Stimulated activated CD4-positive, alpha-beta T cell treated with anti-CD3 and anti-CD28 coated beads, Interleukin-1b, Interleukin-23, amount 100 ng/mL, for 24 hours (primary cell): ENCODE measurements at places on chromosomes 12 and 14.

- no peak for DNase-seq
These were observed 267.9 kb downstream of the TMEM132C start for GRCh38 chr12:128534906-128535305.

GRCh38 chr14:43019826-43020225, 1413.2 kb downstream of the LRFN5 start:
- DNase-seq = no peak

- no peak for DNase-seq
These were observed at the start of gene RTN1 for GRCh38 chr14:59870277-59871165. Gene RTN1, minus strand, starts transcription at chr14:59870776. Its CDS starts 146 bp downstream, at chr14:59870630.

DNA sequence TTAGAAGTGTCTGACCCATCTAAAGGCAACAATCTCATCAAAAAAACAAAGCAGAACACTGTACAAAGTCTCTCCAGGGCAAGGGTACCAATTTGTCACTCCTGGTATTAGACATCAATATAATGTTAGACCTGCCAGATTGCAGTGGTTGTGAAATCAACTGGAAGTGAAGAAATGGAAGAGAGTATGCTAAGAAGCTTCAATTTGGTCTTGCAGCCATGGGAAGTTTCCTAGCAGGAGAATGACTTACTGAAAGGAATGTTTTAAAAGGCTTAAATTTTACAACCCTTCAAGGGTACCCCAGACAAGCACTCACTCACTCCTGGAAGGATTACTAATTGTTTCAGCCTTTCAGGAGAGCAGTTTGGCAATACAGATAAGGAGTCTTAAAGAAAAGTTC, 18.9 kb downstream of the LLPH start:
- no peak for DNase-seq

GRCh38 chr12:12181511-12181910, 85.3 kb downstream of the LRP6 start:
- no peak for DNase-seq

DNA sequence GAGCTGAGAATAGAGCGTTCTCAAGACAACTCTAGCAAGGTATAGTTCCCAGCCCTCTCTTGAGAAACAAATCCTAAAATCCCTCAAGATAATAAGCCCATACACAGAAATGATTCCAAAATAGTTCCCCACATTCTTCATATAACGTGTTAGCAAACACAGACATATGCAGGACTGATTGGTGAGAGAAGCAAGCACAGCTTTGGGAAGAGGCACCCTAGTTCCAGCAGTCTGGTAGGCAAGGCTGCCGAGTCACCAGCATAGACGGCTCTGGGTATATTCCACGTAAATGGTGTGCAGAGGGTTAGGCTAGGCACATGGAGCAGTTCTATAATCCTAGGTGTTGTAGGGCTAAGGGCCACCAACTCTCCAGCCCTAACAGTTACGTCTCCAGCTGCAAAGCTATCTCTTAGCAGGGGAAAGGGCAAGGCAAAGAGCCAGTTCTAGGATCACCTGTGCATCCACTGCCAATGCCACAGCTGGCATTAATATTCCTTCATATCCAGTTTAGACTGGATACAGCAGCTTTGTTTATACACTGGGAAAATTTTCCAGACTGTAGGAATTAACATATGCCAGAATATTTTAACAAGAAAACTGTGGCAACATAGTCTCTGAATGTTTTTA, 52.9 kb downstream of the SH2B3 start:
- DNase-seq = no peak

DNA sequence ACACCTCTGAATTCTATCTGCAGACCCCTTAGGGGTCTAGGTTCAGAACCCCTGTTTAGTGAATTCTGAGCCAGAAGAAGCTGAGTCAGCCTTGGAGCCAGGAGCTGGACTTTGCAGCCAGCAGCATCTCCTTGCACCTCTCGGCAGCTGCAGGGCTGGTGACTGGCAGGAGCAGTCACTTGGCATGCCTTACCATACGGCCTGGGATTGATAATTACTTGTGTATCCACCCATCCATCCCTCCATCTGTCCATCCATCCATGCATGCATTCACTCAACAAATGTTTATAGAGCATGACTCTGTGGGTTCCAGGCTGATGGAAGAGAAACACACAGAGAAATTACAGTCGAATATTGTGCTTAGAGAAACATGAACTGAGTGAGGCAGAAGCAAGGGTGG, 67.5 kb upstream of the PRIMA1 start:
- no peak for DNase-seq

DNA sequence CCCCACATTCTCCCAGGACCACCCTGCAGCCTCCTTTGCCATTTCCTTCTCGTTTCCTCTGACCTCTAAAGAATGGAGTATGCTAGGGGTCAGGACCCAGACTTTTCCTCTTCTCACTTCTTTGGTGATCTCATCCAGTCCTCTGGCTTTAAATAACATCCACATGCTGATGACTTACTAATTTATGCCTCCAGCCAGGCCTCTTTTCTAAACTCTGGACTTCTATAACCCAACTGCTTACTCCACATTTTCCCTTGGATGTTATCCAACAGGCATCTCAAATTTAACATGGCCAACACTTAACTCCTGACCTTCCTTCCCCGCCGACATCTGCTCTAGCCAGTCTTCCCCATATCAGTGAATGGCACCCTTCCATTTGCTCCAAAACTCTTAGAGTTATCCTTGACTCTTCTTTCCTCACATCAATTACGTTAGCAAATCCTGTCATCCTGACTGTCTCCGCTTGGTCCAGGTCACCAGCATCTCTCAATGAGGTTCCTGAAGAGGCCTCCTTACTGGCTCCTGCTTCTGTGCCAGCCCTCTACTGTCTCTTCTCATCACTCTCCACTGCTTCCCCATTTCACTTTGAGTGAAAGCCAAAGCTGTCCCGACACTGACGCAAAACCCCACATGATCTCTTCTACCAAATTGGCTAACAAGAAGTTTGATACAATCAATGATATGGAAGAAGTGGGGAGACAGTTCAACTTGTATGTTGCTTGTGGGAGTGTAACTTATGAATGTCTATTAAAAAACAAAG, 42.7 kb downstream of the TMBIM6 start:
- no peak for DNase-seq

- no peak for DNase-seq
These were observed 101.1 kb downstream of the ZFP36L1 start for GRCh38 chr14:68691792-68692118.

GRCh38 chr14:103423050-103423461, 37.8 kb downstream of the MARK3 start:
- DNase-seq = no peak

DNA sequence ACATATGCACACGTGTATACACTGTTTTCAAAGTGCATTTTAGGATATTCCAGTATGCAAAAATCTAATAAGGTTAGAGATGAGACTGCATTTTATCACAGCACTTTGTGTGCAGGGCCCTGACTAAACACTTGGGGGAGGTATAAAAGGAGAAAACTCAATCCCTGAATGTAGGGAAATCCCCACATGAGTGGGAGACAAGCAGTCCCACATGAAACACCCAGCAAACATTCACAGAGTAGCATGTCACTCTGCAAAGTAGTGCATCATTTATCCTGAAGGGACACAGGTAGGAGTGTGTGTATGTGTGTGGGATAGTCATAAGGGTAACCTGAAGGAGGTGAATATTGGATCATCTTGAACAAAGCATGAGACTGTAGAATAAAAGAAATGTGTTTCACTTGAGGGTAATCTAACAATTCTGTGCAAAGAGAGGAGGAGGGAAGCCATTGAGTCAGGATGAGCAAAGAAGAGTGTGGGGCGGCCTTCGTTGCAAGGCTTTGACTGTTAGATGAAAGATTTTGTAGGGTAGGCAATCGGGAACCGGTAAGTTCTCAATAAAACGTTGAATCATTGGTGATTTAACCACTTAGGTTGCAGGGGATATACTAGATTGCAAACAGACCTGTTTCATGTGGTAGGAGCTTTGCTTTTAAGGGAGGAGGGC, 2.9 kb downstream of the PRPF40B start:
- no peak for DNase-seq

DNA sequence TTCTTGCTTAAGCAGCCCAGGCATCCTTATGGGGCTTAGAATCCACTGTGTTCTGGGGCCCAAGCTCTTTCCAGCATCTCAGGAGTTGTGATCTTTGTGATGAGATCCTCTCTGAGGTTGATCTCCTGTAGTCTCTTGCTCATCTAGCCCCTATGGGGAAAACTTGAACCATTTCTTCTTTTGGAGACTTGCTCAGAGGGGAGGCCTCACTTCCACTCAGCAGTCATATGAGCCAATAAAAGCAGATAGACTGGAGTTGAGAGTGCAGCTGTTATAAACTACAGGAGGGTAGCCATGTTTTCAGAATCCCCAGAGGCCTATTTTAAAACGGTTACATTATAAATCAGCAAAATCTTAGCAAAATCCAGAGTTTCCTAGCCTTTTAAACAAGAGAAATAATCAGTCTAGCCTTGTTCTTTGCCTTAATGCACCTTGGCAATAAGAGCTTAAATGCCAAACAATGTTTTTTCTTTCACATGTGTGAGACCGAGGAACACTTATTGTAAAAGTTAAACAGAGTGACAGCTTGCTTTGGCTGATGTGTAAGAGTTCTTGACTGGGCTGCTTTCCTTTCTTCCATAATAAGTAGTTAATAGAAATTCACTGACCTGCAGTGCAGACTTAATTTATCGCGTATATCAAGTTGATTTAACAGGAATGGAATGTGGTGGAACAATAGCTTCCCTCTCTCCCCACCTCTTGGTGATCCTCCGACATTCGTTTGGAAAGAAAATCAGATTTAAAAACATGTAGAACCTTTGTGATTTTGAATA, 168.3 kb downstream of the NEDD1 start:
- DNase-seq = no peak

GRCh38 chr14:104118006-104118844, 20.2 kb upstream of the KIF26A start:
- no peak for DNase-seq

DNA sequence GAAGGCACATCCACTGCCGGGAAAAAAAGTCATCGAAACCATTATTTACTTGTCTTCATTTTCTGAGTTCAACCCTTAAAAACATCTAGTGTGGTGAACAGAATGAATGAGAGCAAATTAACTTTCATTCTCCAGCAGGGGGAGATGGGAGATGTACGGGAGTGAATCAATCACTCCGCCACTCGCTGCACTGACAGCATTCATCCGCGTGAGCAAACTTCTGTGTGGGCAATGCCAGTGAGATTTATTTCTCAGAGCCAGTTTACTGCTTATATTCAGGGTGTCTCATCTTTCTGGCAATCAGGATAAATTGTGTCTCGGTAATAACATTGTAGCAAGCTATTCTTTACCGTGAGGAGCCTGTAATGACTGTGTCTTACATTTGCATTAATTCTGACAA, 463.6 kb upstream of the MIS18BP1 start:
- no peak for DNase-seq

DNA sequence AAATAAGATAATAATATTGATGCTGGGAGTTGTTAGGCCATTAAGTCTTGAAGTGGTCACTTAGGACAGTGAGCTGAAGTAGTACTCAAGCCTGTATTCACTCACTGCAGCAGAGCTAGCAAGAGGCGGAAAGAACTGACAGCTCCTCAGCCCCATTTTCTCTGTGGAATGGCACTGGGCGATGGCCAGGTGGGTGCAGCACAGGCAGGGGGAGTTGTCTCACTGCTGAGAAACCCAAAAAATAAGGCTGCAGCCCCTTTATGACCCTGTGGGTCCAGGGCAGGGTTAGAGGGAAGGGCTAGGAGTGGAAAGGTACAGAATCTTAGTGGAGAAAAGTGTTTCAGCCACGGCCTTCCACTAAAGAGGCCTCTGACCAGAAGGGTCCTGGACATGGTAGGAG, 35.5 kb downstream of the PDZRN4 start:
- DNase-seq = no peak

- DNase-seq = peak; percentile 56
These were observed at the start of gene GABARAPL1 for GRCh38 chr12:10212739-10213131. Gene GABARAPL1, plus strand, starts transcription at chr12:10212877. Its CDS starts 253 bp downstream, at chr12:10213130.

DNA sequence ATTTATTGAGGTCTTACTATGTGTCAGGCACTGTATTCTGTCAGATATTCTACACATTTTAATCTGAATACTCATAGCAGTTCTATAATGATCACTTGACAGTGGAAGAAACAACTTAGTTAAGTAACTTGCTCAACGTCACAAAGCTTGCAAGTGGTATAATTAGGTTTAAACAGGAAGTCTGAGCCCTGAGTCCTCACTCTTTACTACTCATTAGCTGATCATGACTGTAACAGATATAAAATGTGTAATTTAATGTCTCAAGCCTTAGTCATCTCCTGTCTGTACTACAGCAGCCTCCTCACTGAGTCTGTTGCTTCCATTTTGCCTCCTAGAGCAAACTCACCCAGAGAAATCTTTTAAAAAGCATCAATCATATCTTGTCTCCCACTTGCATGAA, 38.9 kb downstream of the PPP4R4 start:
- no peak for DNase-seq

- no peak for DNase-seq
These were observed 2.8 kb downstream of the KRT83 start for GRCh38 chr12:52318241-52318990.

DNA sequence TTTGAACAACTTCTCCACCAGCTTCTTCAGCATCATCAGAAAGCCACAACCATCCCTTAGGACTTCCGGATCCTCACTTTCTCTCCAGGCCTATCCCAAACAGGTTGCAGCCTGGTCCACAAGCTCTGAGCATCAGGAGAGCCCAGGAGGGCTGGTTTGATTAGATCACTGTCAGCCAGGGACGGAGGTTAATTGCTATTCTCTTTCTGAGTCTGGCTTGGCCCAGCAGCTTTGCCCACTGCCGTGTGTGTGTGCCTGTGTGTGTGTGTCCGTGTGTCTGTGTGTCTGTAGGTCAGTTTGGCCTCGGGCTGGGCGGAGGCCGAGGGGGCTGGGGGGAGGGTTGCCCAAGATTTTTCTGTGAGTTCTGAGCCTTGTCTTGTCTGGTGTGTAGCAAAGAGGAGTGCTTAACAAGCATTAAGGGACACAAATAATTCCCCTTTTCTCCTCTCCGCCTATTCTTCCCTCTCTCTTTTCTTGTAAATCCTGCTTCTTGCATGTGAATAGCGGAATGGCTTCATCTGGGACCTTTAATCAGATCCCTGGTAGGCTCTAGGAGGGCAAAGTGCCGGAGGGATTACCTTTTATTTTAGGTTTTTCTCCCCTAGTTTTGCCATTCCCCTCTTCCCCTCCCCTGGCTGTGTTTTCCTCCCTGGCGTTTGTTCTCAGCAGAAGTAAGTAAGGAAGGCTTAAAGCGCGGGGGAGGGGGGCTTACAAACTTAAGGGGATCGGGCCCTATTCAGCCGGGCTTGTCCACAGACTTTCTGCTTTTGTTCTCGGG, 138.2 kb upstream of the LHX5 start:
- DNase-seq = no peak

DNA sequence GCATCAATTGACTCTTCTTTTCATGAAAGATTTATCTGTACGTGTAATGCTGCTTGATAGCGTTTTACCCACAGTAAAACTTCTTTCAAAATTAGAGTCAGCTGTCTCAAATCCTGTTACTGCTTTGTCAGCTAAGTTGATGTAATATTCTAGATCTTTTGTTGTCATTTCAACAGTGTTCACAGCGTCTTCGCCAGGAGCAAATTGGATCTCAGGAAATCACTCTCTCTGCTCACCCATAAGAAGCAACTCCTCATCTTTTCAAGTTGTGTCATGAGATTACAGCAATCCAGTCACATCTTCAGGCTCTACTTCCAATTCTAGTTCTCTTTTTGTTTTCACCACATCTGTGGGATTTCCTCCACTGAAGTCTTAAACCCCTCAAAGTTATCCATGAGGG, 9.5 kb downstream of the PCNX1 start:
- DNase-seq = no peak

- DNase-seq = no peak
These were observed 23.8 kb downstream of the ZFYVE21 start for GRCh38 chr14:103739466-103739792.

- DNase-seq = no peak
These were observed 80.5 kb upstream of the GARIN6 start for GRCh38 chr12:99567072-99567471.
